ENCODE measurements at places on chromosomes 1 and 21.

DNA sequence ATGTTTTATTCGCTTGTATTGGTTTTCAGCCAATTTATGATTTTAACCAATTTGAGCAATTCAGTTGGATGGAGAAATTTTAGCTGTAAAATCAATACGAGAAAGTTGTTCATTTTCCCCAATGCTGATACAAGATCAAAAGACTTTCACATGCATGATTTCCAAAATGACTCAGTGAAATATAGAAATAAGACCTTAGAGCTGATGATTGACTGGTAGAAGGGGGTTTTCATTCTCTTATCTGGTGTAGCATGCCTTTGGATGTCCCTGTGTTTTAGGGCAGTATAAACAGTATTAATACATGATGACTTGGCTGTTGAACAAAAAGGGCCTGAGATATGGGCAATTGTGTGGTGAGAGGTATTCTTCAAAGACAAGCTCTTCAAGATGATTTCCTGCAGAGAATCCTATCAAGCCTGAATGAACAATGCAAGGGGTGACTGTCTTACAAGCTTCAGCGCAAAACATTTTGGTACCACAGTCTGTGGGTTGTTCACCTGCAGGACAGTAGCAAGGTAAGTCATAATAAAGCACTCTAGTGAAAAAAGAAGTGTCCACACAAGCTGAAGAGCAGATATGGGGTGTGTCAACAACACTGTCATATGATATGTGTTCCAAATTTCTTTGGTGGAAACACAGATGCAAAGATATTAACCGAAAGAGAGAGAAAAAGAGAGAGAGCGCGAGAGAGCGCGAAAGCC, 156.2 kb downstream of the TNFSF18 start:
- DNase-seq = no peak

GRCh38 chr1:115543247-115543646, 98.5 kb upstream of the VANGL1 start:
- no peak for DNase-seq

GRCh38 chr21:42763581-42764442, 110.4 kb downstream of the PDE9A start:
- no peak for DNase-seq

DNA sequence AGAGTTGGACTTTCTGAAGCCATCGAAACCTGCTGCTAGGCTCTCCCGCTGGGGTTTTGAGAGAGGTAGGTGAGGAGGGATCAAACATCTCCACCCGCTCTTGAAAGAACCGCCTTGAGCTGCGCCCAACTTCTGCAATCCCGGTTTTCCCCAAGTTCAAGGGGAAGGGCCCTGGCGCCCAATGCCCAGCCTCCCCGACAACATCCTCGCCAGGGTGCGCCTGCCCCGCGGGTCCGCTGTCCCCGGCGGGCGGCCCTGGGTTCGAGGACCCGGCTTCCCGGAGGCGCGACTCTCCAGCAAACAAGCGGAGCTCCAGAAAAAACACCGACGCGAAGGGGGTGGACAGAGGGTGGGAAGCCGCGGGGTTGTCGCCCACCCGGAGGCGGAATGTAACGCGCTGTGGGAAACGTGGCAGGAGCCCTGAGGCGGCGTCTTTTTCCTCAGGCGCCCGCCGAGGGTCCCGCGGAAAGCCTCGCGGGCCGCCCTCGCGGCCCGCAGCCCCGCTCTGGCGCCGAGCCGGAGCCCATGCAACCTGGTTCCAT, 607 bp downstream of the BTG3 start:
- no peak for DNase-seq

DNA sequence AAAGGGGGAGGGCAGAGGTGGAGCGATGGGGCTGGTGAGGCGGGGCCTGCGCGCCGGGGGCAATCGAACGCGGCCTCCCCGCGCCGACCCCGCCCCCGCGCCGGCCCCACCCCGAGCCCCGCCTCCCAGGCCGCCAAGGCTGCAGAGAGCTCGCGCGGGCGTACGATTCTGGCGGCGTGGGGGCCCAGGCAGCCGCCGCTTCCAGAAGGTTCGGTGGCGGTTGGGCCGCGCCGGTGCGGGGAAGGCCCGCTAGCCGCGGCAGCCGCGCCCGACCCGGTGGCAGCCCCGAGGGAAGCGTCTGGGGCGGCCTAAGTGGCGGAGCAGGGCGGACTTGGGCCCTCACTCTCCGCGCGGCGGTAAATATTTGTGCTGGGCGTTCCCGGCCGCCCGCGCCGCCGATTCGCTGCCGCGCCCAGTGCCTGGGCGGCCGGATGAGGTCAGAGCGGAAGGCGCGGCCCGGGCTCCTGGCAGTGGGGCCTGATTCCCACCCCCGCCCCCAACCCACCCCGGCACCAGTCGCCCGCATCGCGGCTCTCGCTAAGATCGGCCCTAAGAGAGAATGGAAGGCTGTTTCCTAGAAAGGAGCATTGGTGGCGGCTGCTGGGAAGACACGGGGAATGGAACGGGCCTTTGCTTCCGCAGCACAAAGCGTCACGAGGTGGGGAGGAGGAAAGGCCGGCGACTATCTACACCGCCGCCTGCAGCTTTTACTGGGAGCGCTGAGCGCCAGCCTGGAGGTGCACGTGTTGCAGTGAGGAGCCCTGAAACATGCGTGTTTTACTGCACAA, at the start of gene ACOT7:
TSS of gene ACOT7 (minus strand) at position 368 of the 788 bp plus-strand sequence. CDS start 368 bp downstream, outside the sequence.
- DNase-seq = peak; percentile 96

- DNase-seq = peak; percentile 43
Observed at GRCh38 chr1:150259758-150260669, 2.4 kb downstream of the CA14 start.

GRCh38 chr1:189868021-189868420, 609.6 kb downstream of the BRINP3 start:
- peak; percentile 3 for DNase-seq

GRCh38 chr1:89935235-89935634, 59.7 kb upstream of the ZNF326 start:
- DNase-seq = no peak

GRCh38 chr1:69794831-69795230, 227.1 kb downstream of the LRRC7 start:
- DNase-seq = no peak

DNA sequence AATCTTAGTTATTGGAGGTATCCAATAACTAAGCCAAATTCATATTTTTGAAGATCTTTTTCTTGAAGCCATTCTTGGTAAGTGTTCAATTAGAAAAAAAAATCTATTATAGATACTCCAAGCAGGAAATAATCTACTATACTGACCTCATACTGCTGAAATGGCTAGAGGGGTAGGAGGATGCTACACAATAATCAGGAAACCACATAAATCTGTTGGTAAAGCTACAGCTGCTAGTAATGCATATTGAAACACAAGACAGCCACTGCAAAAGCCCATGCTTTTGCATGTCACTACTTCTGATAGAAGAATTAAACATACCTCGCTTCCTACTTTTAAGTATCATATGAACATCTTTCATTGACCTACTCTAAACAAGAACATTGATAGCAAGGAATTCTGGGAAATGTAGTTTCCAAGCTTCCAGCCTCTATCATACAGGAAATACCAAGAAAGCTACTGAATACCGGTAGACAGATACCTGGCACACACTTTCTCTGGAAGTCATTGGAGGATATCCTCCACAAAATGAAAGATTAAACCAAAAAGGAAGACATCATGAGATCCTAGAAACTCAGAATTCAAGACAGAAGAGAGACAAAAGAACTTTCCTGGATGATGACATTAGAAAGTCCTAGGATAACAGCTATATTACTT, 103.0 kb upstream of the VAV3 start:
- no peak for DNase-seq

- no peak for DNase-seq
Observed at GRCh38 chr1:197451381-197451780, 183.3 kb downstream of the CRB1 start.

GRCh38 chr1:145901312-145902021, 8.4 kb downstream of the ITGA10 start:
- no peak for DNase-seq

GRCh38 chr1:172630868-172631267, 28.0 kb upstream of the FASLG start:
- DNase-seq = no peak

DNA sequence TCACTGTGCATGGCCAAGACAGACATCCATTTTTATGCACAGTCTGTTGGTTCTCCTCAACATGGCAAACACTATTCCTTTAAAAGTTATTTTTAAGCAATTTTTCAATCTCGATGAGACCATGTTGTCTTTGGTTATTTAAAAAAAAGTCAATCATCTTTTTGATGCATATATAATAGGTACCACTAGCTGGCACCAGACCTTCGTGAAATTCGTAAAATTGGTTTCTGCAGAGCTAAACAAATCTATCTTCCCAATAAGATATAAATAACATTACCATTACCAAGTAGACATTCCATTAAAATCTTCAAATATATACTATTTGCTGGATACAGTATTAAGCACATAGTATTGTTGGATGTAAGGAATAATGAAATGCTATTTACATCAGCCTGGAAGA, 220.0 kb upstream of the GREM2 start:
- no peak for DNase-seq

GRCh38 chr1:41610361-41610760, 125.9 kb upstream of the EDN2 start:
- DNase-seq = no peak

- DNase-seq = no peak
Observed at GRCh38 chr1:24075590-24075854, 36.4 kb downstream of the MYOM3 start.

DNA sequence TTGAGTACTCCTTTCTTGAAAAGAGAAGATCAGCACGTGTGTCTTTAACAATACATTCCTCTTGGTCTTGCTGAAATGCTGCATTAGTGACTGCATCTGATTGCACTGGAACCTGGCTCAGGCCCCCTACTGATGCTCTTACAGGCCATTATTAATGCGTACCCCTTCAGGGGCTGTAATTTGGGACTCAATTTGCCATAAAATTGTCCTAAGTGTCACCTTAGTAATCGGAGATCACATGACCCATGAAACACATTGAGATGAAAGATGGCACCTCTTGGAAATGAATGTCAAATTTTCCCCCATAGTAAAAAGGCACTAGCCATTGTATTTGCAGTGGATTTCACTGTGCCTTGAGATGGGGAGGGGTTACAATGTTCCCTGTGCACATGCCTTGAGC, 563.3 kb downstream of the KIF26B start:
- no peak for DNase-seq

DNA sequence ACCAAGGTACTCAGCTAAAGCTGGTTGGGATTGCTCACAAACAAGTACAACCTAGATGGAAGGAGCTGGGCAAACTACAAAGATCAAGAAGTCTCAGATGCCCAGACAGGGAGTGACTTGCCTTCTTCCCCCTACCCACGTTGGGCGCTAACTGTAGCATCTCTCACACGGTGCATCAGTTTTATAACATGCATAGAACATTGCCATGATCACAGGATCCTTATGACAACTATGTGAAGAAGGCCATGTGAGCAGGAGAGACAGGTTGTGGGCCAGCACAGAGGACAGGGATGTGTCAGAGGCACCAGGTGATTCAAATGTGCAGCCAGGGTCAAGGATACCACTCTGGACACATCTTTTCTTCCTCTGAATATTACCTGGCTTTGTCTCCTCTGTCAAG, 28.3 kb upstream of the CYP4B1 start:
- DNase-seq = no peak

- peak; percentile 63 for DNase-seq
Observed at GRCh38 chr1:154501423-154502065, 475 bp upstream of the TDRD10 start.

DNA sequence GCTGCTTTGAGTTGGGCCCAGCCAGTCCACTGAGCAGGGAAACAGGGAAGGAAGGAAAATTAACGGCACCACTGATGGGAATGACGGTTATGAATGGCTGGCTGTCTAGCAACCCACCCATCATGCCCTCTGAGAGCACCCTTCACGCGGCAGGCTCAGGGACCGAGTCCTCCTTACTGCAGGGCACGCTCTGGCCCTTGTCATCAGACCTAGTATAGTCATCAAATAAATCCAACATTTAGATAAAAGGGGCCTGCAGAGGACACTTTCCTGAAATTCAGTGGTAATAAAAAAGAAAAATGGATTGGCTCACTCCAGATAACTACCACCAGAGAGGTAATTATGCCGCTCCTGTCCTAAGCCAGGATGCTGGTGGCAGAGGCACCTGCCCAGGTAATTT, 509.4 kb downstream of the MATN1 start:
- no peak for DNase-seq

DNA sequence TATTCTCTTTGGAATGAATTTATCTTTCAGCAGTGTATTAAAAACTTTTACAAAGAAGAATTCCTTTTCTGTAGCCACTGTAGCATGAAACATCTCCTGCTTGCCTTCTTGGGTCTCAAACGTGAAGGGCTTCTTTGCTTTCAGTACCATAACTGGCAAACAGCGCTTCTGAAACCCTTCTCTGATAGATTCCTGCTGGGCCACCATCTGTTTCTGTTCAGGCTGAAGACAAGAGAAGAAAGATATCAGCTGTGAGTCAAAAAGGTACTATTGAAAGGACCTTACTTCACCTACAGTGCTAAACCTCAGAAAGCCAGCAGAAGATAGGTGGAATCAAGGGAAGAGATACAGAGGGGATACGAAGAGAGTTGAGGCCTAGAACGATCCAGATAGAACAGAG, 10.5 kb downstream of the AIM2 start:
- DNase-seq = no peak

DNA sequence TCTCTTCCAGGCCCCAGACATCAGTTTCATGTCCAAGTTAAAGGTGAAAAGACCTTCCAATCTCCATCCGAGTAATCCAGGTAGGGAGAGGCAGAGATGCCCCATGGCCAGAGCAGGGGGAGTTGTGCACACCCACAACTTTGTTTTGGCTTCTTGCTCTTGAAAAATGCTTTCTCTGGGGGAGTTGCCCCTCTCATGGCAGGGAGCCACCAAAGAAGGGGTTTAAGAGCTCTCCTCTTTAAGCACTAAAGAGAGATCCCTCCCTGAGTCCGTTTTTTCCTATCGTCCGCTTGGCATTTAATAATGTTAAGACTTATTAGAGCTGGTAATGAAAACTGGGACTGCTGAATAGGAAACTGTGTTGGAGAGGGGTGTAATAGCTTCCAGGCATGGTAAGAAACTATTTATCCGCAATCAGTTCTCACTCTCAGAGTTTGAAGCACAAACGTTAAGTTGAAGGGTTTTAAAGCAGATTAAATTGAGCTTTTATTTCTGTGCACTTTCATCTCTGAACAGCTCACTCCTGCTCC, 8.3 kb downstream of the PAX7 start:
- no peak for DNase-seq

DNA sequence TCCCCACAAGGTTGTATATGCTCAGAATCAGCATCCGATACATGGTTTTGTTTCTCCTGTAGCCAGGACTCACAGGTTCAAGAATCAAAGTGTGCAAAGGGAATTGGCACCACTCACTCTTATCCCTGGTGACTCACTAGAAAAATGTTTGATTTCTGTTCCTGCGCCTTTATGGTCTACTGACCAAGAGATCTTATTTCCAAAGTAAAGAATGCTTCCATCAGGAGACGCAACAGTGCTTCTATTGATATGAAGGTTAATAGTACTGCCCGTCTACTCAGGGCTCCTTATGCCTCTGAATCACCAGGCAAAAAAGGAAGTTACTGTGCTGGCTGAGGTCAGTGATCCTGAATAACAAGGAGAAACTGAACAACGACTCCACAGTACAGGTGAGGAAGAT, 1392.0 kb upstream of the PRMT6 start:
- DNase-seq = no peak

Measured in retina (tissue), 1 donor.